ENCODE measurements at places on chromosomes 11 and 22.

DNA sequence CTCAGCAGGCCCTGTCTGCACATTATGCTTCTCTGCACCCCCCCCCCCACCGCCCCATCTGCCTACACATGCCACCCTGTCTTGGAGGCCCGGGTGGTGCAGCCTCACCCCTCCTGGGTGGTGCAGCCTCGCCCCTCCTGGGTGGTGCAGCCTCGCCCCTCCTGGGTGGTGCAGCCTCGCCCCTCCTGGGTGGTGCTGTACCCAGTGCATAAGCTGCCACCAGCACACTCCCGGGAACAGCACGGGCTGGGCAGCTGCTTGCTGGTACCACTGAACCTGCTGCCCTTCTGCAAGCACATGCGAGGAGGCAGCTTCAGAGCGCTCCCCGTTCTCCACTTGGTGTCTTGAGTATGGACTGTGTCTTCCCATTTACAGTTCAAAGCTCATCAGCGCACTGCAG lies 69.3 kb downstream of the NCAPD3 start:
- DNase-seq = no peak

- DNase-seq = no peak
These were observed 30.3 kb downstream of the CNTF start for GRCh38 chr11:58652726-58653280.

DNA sequence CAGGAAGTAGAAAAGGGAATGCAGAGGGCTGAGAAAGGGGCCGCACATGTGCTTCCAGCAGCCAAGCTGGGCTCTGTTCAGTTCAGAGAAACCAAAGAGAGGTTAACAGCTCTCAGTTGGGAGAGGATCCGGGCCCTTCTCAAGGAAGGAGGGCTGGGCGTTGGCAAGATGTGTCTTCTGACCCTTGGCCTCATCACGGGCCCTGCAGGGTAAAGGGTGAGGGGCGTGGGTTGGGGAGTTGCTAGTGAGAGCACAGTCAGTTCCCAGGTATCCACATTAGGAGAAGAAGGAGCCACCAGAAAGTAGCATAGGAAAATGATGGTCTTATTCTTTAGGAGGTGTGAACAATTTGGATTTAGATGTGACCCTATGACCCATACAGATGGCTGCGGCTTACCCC lies 73.0 kb downstream of the OSBP2 start:
- no peak for DNase-seq

- DNase-seq = no peak
These were observed 73.5 kb downstream of the TIMP3 start for GRCh38 chr22:32874976-32875375.

GRCh38 chr22:31333641-31334040 lies 12.5 kb downstream of the PATZ1 start:
- no peak for DNase-seq

GRCh38 chr11:126716456-126717083 lies 284.0 kb downstream of the KIRREL3 start:
- no peak for DNase-seq

DNA sequence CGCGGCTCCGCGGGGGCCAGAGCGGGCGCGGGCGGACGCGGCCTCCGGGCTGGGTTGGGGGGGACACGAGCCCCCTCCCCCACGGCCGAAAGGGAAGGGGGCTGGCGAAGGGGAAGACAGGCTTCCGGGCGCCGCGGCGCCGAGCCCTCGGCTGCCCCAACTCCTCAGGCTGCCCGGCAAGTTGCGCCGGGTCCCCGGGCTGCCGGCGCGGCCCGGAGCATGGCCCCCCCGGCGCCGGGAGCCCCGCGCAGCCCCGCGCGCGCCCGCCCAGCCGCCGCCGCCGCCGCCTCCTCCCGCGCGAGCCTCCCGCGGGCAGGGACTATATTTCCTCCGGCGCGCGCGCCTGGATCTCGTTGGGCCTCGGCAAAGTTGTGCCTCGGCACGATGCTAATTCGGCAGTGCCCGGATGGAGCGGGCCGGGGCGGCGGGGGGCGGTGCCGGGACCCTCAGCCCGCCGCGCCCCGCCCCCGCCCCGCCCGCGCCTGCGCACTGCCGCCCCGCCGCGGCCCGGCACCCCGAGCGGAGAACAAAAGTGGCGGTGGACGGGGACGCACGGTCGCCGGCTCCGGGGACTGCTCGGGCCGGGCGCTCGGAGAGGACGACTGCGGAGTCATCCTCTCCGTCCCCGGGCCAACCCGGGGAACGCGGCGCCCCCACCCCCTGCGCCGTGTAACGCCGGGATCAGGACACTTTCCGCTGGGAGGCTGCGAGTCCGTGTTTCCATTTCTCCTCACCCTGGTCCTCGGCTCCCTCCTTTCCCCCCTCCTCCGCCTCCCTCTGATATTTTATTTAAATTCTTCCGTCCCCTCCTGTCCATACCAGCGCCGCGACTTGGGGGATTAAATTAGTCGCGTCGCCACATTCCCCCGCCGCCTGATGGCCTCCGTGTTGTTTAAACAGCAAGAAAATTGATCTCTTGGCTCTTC lies at the start of gene PHF21B:
TSS of gene PHF21B (minus strand) at position 400 of the 926 bp plus-strand sequence. CDS start 456 bp downstream, outside the sequence.
- no peak for DNase-seq

DNA sequence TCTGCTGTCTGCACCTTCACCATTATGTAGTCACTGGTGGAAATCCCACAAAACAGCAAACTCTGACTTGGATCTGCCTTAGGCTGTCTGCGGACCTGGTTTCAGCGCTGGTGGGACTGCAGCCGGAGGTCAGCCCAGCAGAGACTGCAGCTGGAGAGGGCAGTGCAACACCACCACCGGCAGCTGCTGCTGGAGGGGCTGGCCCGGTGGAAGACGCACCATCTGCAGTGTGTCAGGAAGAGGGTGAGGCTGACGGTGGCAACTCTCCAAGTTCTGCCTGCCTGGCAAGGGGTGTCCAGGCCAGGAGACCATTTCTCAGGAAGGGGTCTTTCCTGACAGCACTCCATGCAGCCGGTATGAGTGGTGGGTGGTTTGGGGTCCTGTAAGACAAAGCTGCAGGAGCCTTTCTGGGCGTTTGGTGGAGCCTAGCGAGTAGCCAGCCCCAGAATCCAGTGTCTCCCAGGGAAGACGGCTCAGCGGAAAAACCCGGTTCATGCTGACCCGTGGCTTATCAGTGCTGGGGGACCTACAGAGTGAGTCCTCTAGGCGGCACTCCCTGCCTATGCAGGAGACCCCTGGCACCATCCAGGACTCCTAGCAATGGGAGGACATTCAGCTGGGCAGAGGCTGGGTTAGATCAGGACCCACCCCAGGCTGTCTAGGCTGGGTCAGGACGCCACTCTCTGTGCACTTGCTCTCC lies 50.8 kb downstream of the PISD start:
- no peak for DNase-seq

- no peak for DNase-seq
These were observed 205.0 kb upstream of the RAG2 start for GRCh38 chr11:36803084-36803483.

DNA sequence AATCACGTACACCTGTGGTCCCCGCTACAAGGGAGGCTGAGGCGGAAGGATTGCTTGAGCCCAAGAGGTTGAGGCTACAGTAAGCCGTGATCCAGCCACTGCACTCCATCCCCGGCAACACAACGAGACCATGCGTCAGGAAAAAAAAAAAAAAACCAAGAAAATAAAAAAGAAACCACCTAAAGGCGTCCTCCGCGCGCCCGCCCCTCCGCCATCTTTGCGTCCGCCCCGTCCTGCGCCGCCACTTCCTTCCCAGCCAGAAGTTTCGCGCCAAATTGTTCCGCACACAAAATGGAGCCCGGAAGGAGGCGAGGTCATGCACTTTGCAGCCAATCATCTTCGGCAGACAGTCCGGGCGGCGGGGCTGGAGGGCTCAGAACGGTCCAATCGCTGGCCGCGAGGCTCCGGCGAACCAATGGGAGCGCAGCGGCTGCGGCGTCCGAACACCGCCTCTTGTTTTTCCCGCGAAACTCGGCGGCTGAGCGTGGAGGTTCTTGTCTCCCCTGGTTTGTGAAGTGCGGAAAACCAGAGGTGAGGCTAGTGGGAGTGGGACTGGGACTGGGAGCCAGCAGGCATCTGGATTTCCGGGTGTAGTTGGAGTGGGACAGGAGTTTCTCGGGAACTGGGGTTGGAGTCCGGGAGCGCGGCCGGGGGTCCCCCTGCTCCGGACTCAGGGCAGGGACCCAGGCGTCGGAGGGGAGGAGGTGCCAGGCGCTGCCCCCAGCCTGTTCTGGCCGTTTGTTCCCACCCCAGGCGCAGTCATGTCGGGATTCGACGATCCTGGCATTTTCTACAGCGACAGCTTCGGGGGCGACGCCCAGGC lies at the start of gene MCM5:
TSS of gene MCM5 (plus strand) at position 463 of the 823 bp plus-strand sequence. CDS start at position 762, 299 bp downstream.
- peak; percentile 82 for DNase-seq

DNA sequence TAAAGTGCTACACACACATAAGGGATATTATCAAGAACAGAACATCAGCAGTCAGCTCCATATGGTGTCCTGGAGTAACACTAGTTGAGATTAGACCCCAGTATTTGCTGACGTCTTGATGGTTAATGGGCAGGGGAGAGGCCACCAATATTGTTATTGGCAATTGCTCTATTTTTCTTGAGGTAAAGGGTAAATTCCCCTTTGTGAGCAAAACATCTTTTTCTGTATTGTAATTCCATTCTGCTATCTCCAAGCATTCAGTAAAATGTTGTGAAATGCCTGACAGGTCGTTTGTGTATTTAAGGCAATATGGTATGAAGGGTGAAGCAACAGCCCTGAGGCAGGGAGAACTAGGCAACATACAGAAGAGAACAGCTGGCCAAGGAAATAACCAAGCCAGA lies 21.9 kb downstream of the PC start:
- DNase-seq = no peak

GRCh38 chr11:18243783-18244362 lies 4.6 kb downstream of the SAA2 start:
- no peak for DNase-seq

DNA sequence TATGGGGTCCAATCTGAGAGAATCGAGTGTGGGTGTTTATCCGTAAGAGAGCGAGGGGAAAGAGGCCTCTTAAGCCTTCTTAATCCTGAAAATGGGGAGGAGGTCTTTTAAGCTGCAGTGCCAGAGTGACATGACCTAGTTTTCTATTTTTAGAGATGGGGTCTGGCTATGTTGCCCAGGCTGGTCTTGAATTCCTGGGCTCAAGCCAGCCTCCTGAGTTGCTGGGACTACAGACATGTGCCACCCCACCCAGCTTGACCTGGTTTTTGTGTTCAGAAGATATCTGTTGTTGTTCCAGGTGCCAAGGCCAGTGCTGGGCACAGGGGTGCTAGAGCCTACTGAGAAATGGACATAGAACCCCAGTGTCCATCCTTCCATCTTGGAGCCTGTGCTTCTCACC lies 1.4 kb downstream of the BAD start:
- DNase-seq = no peak

- DNase-seq = no peak
These were observed 432.2 kb upstream of the NARS2 start for GRCh38 chr11:79006854-79007253.

- no peak for DNase-seq
These were observed 45.4 kb upstream of the ANO3 start for GRCh38 chr11:26286472-26287066.

DNA sequence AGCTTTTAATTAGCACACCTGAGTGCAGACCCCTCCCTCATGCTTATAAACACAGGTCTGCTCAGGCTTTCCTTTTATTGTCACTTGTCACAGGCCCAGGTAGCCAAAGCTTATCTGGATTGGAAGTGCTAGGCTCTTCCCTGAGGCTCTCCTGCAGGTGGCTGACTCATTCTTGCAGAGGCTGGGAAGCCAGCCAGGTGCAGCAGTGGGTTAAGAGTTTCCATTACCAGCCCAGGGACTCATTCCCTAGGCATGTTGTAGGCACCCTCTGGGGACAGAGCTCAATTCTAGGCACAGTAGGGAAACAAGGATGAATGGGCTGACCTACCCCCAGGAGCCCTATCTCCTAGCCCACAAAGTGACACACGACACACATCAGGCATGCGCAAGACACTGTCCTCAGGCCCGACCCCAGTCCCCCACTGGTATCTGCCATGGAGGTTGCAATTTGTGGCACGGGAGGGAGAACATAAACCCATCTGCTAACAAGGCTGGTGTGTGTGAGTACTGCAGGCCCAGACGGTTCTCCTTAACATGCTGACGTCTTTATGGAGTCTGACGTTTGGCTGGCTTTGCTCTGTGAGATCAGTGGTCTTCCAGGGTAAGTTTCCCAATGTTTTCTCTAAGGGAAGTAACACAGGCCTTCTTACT lies 94.2 kb downstream of the ABTB2 start:
- DNase-seq = no peak

GRCh38 chr11:6596239-6596877 lies 7.1 kb downstream of the RRP8 start:
- DNase-seq = no peak

DNA sequence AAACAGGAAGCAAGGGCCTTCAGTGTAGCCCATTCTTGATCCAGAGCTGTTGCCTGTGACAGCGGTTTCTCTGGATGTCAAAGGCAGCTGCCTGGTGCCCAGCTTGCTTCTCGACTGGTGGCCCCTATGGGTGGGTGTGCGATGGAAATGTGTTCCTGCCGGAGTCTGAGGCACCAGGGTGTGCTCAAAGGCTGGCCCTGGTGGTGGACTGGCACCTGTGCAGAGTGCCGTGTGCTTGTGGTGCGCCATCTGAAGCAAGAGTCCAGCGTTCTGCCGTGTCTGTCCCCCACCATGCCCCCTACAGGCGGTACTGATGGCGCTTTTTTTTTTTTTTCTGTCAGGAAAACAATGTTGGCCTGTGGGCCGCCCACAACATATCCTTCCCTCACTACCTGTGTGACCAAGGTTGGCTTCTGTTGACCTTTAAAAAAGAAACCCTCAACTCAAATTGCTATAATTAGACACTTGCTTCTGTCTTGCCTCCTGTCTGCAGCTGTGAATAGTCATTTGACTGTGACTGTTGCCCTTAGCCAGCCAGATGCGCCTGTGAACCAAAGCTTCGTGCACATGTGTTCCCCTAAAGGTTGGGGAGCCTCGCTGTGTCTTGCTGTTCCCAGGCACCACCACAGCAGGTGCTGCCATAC lies 4.7 kb upstream of the RANBP1 start:
- no peak for DNase-seq

- DNase-seq = no peak
These were observed 26.3 kb downstream of the MEI1 start for GRCh38 chr22:41725510-41726110.

GRCh38 chr22:42067671-42068251 lies 2.9 kb downstream of the NAGA start:
- DNase-seq = no peak

- no peak for DNase-seq
These were observed 460.7 kb downstream of the INSC start for GRCh38 chr11:15575409-15575808.

All from SIG-M5 (cell line).